SK-N-DZ (cell line): ENCODE measurements at places on chromosomes 13 and 19.
A peak's percentile ranks its signal among the peaks of the same experiment; 100 is the strongest.

DNA sequence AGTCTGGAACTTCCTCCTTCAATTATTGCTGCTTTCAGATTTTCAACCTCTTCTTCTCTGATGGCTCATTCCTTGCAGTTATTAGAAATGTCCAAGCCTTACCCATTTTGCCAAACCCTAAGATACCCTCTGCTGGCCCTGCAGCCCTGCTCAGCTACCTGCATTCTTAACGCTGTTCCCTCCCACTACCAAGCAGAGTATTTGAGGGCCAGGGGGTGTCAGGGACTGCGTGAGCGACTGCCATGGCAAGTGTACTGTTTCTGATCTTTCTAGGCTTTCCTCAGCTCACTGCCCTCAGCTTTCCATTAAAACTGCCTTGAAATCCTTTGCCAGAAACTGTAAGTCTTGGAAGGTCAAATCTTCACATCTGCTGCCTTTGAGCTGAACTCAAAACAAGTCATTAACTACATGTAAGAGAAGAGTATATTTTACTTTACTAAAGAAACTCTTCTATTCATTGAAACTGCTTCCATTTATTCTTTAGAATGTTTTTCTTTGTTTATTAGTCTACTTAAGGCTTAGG lies 41.0 kb downstream of the HS6ST3 start:
- no peak for DNase-seq

- DNase-seq, result no peak
Observed at GRCh38 chr13:113022745-113023574, 53.9 kb downstream of the MCF2L start.

- DNase-seq, result no peak
Observed at GRCh38 chr13:110676595-110677587, 29.0 kb downstream of the CARS2 start.

DNA sequence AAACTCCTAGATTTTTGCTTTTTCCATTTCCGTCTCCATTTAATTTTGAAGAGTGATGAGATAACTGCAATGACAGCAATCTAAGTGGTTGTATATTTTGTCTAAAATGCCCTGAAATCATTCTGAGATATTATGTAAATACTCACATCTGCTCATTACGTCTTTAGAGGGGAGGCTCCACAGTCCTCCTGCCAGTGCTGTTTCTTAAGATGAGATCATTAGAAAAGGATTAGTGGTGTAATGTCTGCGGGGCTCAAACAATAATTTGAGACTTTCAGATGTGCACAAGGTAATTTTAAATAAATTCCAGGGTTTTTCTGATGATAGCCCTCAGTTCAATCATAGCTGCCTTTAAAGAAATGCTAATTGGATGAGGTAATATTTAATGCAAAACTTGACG lies 437.9 kb downstream of the FOXO1 start:
- no peak for DNase-seq

DNA sequence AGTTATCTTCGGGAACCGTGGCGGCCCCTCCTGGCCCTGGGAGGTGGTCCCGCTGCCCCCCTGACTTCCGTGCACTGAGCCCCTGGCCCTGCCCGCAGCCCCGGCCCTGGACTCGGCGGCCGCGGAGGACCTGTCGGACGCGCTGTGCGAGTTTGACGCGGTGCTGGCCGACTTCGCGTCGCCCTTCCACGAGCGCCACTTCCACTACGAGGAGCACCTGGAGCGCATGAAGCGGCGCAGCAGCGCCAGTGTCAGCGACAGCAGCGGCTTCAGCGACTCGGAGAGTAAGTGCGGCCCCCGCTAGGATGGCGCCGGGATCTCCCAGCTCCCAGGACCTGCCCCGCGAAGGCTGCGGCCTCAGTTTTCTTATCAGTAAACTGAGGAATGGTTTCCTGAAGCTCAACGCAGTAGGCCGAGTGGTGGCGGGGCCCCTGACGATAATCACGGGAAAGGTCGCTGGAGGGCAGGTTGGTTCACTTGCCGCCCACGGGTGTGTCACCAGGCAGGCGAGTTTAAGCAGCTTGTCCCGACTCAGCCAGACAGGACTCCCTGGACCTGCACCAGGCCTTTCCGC lies 924 bp downstream of the RGCC start:
- DNase-seq, result peak; percentile 17

GRCh38 chr13:40969169-40969901 lies 49.8 kb downstream of the ELF1 start:
- DNase-seq, result no peak

GRCh38 chr13:114005206-114005724 lies 31.4 kb upstream of the C13orf46 start:
- no peak for DNase-seq

- DNase-seq, result no peak
Observed at GRCh38 chr19:54138489-54139256, 1.1 kb downstream of the CNOT3 start.

DNA sequence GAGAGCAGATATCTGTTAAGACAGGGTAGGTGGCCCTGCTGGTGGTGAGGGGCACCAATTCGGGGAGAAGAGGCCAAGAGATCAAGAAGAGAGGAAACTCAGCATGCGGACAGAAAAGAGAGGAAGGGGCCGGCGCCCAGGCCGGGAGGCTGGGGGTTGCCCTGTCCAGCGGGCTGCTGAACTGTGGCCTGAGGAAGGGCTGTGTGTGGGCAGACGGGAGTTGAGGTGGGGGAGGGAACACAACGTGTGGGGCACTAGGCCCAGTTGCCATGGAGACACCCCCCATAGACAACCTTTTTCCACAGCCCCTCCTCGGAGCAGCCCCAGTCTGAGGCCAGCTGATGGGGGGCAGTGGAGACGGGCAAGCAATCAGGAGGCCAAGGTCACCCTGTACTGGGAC lies 2.5 kb upstream of the CACNG8 start:
- no peak for DNase-seq

- no peak for DNase-seq
Observed at GRCh38 chr19:14614099-14614412, 31.2 kb downstream of the CLEC17A start.

- DNase-seq, result no peak
Observed at GRCh38 chr13:33392794-33393405, 107.3 kb upstream of the STARD13 start.

GRCh38 chr13:40692946-40693345 lies 26.5 kb upstream of the FOXO1 start:
- no peak for DNase-seq

GRCh38 chr19:39671739-39672363 lies 16.1 kb downstream of the LGALS16 start:
- peak; percentile 65 for DNase-seq

DNA sequence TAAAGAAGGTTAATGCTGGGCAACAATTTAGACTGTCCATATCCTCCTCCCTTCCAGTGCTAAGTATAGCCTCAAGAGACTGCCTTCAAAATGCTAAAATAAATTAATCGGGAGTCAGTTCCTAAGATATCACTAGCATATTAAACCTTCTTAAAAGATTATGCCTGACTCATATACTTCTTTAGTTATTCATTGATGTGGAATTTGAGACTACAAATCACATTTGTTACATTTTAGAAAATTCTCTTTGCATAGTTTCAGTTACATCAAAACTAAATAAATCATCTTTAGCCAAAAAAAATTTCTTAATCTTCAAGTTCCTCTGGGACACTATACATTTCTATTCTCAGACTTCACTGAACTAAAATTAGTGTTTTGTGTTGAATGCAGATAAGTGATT lies 769.1 kb downstream of the PCDH9 start:
- DNase-seq, result no peak

- peak; percentile 76 for DNase-seq
Observed at GRCh38 chr19:40217934-40218890, at the start of gene TTC9B. Gene TTC9B, minus strand, starts transcription at chr19:40218384. Its CDS starts 3 bp downstream, at chr19:40218381.

DNA sequence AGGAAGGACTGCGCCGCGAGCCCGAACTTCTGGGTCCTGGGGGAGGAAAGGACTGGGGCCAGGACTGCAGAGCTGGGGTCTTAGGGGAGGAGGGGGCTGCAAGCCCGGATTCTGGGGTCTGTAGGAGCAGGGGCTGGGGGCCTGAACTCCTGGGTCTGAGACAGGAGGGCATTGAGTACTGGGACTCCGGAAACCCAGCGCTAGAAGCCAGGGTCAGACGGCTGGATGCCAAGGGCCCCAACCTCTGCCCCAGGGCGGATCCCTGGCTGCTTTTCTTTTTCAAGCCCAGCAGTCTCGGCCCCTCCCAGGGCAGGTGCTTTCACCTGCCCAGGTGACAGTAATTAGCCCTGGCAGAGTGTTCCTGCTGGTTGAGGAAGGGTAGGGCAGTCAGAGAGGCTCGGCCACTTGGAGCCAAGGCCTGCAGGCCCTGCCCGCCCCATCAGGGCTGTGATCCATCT lies 2.3 kb downstream of the MYH14 start:
- DNase-seq, result no peak

- peak; percentile 83 for DNase-seq
Observed at GRCh38 chr13:79141082-79141481, 265.0 kb downstream of the RBM26 start.

GRCh38 chr13:61170856-61171255 lies 244.8 kb downstream of the PCDH20 start:
- no peak for DNase-seq

DNA sequence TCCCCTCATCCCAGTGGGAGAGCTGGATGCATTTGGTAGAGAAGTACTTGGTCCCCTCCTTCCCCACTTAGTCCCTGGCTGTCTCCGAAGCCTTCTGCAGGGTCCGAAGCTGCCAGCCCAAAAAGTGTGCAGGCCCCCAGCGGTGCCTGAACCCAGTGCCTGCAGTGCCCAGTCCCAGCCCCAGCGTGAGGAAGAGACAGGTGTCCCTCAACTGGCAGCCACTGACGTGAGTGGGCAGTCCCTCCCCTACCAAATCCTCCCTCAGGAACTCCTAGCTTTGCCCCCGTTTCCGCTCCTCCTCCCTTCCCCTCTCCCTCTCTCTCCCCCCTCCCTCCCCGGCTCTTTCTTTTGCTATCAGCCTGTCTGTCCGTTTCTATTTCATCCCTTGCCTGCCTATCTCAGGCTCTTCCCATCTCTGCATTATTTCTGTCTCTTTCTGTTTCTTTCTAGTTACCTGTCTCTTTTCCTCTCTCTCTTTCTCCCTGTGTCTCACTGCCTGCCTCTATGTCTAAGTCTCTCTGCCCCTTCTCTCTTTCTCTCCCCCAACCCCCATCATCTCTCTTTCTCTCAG lies 1.8 kb upstream of the LTBP4 start:
- no peak for DNase-seq

DNA sequence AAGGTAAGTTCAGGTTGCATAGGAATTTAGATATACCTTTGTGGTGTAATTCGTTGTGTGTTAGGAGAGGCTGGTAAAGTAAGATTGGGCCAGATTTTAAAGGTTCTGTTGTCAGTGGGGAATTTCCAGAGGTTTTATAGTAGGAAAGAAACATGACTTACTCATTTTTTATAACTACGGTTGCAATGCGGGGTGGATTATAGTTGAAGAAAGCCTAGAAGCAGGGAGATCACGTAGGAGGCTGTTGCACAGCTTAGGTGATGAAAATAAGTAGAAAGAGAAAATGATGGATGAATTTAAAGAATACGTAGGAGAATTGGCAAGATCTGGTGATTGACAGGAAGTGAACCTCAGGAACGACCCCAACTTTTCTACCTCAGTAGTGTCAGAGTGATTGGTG lies 61.1 kb downstream of the PIBF1 start:
- DNase-seq, result no peak

DNA sequence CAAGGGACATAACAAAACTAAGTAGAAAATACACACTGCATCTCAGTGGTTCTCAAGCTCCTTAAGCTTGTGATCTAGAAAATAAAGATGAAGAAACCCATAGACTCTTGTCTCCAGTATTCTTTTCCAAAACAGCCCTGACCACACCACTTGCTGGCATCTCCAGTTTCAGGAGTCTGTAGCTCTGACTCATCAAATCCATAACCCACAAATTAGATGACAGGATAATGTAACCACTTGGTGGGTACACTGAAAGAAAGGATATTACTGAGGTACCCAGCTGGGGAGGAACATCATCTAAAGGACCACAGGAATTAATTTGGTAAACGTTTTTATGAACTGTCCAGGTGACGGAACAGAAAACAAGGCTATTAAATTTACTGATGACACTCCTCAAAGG lies 214.7 kb downstream of the VWA8 start:
- no peak for DNase-seq

- no peak for DNase-seq
Observed at GRCh38 chr13:93476175-93476574, 249.6 kb downstream of the GPC6 start.

- DNase-seq, result no peak
Observed at GRCh38 chr13:96967248-96967745, 27.0 kb downstream of the OXGR1 start.

GRCh38 chr13:108213946-108214345 lies 1.4 kb downstream of the LIG4 start:
- no peak for DNase-seq

- DNase-seq, result no peak
Observed at GRCh38 chr13:42906257-42906656, 85.8 kb downstream of the EPSTI1 start.

- no peak for DNase-seq
Observed at GRCh38 chr19:11612816-11613511, 15.7 kb downstream of the ZNF627 start.

DNA sequence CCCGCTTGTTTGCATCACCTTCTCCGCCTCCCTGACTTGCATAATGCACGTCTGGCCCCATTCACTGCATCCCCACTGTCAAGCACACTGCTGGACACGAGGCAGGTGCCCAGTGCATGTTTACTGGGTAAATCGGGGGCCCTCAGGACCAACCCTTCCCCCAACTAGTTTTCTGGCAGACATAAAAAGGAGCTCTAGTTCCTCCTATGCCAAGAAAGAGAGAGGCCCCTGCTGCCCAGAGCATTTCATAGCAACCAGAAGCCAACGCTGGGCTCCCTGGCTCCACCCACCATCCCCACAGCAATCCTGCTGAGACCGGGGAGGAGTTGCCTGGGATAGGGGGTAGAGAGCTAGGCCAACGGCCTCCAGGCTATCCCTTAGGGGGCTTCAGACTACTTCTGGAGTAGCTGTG lies 23.2 kb downstream of the ANKRD27 start:
- DNase-seq, result no peak

- no peak for DNase-seq
Observed at GRCh38 chr19:50158577-50158976, 4.5 kb downstream of the IZUMO2 start.

- DNase-seq, result no peak
Observed at GRCh38 chr19:18809149-18809868, 18.2 kb upstream of the COMP start.

- DNase-seq, result no peak
Observed at GRCh38 chr13:46605076-46605824, 52.3 kb downstream of the LRCH1 start.

- DNase-seq, result no peak
Observed at GRCh38 chr19:39080431-39080830, 3.7 kb upstream of the ACP7 start.

GRCh38 chr19:4284176-4284958 lies 5.3 kb downstream of the SHD start:
- DNase-seq, result peak; percentile 76

DNA sequence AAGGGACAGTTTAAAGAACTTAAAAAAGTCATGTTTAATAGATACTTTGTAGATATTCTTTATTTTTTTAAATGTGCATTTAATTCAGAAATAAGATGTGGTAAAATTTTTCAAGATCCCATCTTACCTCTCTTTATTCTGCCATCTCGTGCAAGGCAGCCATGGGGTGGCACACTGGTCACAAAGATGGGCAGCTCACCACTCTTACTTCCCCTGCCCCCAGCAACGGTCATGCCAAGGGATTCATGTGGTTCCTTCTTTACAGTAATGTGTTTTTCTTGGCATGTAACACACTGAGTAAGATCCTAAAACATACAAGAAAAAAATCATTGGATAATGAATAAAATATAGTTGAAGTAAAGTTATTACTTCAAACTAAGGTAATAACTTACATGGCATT lies 64.2 kb downstream of the LNX2 start:
- no peak for DNase-seq
